ENCODE measurements at places on chromosomes 6 and 20.

GRCh38 chr20:48302149-48302548 is 516.9 kb upstream of the SULF2 start:
- DNase-seq: no peak

DNA sequence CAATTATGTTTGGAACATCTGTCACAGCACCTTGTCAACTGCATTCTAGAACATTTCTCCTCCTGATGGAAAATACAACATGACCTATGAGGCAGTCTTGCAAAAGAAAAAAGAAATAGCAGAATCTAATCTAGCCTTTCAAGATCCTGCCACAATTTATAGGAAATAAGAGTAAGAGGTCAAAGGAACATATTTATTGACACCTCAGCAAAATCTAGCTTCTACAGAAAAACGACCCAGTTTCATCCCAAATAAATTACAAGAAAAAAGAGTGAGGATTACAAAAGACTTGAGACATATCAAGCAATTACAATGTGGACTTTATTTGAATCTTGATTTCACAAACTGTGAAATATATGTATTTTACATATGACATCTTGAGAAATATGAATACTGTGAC is 4.2 kb downstream of the FBXO9 start:
- DNase-seq: no peak

DNA sequence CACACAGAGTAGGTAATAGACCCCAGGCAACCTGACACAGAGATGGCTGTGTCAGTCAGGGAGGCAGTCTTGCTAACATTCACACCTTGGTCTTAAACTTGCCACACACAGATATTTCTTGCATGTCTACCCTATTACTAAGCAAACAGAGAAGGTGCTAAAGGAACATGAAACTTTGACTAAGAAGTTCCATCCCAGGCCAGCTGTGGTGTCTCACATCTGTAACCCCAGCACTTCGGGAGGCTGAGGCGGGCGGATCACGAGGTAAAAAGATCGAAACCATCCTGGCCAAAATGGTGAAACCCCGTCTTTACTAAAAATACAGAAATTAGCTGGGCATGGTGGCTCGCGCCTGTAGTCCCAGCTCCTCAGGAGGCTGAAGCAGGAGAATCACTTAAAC is 222.4 kb upstream of the JARID2 start:
- DNase-seq: no peak

DNA sequence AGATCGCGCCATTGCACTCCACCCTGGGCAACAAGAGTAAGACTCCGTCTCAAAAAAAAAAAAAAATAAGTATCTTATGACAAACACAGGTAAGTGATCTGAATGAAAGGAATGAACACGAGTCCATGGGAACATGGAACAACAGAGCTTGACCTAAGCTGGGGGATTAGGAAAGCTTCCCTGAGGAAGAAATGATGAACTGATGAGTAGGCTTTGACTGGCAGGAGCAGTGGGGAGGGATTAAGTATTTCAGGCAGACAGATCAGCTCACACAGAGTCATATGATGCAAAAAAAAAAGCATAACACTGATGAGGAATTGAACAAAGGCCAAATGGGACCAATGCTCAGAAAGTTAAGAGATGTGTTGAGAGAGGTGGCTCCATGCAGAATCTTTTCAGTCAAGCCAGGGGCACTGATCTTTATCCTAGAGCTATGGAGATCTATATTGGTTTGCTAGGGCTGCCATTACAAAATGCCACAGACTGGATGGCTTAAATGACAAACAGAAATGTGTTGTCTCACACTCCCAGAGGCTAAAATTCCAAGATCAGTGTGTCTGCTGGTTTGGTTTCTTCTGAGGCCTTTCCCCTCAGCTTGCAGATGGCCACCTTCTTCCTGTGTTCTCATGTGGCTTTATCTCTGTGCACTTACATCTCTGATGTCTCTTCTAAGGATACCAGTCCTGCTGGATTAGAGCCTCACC is 85.6 kb downstream of the ANKRD6 start:
- no peak for DNase-seq

- DNase-seq: no peak
Observed at GRCh38 chr20:47583551-47583950, 81.9 kb downstream of the NCOA3 start.

DNA sequence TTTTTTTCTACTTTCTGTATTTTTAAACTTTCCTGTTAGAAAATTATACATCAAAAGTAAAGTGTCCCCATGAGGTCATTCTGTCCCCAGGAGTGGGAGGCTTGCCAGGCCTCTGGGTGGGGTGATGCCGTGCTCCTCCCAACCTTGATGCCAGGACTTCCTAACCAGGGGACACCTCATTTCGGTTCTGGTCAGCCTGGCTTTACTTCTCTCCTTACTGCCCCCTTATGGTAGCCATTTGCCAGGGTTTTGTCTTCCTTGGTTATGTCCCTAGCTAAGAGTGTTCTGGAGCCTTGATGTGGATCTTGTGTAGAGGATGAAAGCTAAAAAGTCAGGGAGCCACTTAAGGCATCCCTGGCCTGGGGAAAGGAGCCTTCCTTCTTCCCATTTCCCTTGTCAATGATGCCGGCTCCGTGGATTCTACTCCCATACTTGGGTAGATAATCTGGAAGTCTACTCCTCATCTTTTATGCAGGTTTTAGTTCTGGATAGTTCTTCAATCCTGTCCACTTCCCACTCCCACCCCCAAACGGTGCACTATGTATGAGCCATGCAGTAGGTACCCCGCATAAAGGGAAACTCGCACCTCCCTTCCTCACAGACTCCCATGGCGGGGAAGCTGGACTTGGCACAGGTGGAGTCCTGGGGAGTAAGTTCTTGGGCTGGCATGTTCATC is 164.1 kb upstream of the SALL4 start:
- DNase-seq: no peak

DNA sequence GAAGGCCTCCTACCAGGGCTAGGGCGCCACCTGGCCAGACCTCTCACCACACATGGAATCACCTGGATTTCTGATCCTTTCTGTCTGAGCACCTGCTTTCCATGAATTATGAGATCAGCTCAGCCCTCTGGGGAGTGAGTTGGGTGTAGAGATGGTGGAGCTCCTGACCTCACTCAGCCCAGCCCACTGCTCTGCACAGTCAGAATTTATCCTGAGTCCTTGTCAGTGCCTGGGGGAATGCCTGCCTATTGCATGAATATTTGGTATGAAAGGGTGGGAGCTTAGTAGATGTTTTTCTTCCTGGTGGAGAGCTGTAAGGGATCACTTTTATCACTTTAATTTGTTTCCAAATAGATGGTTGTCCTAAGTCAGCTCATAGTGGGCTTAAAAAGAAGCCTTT is 47.5 kb downstream of the DTD1 start:
- no peak for DNase-seq

- DNase-seq: no peak
Observed at GRCh38 chr20:62832212-62832922, 15.5 kb downstream of the COL9A3 start.

- DNase-seq: no peak
Observed at GRCh38 chr6:121886223-121886830, 450.9 kb downstream of the GJA1 start.

DNA sequence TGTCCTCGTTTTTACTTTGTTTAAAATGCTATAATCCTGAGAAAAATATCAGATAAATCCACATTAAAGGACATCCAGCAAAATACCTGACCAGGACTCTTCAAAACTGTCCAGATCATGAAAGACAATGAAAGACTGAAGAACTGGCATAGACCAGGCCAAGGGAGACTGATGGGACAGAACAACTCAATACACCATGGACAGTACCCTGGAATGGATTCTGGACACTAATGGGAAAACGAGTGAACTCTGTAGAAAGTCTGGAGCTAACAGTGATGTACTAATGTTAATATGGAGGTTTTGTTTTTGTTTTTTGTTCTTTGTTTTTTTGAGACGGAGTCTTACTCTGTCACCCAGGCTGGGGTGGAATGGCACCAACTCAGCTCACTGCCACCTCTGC is 461.4 kb downstream of the CD83 start:
- no peak for DNase-seq

GRCh38 chr20:63955281-63955826 is 862 bp downstream of the UCKL1 start:
- peak; percentile 20 for DNase-seq

- no peak for DNase-seq
Observed at GRCh38 chr6:87806099-87806498, 104.1 kb upstream of the AKIRIN2 start.

- no peak for DNase-seq
Observed at GRCh38 chr20:4708856-4709255, 12.9 kb upstream of the PRND start.

- DNase-seq: no peak
Observed at GRCh38 chr20:53296451-53297153, 297.0 kb downstream of the ZNF217 start.

DNA sequence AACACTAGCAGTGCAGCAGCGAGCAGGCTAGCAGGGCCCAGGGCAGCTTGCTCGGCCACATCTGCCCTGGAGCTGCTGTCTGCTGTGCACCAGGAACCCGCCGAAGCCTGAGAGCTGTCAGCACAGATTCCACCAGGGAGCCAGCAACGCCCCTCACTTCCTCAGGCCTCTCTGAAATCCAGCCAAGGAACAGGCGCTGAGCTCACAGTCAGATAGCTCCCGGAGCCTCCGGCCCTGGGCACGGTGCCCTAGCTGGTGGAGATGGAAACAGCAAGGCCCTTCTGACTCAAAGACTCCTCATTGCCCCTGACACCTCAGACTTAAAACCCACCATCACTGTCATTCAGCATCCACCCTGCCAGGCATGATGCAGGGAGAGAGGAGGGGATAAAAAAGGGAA is 839.4 kb downstream of the MAFB start:
- no peak for DNase-seq

Data from central memory CD4-positive, alpha-beta T cell (primary cell).